Stromal cell of bone marrow (primary cell): ENCODE measurements at places on chromosomes 2 and 18.

DNA sequence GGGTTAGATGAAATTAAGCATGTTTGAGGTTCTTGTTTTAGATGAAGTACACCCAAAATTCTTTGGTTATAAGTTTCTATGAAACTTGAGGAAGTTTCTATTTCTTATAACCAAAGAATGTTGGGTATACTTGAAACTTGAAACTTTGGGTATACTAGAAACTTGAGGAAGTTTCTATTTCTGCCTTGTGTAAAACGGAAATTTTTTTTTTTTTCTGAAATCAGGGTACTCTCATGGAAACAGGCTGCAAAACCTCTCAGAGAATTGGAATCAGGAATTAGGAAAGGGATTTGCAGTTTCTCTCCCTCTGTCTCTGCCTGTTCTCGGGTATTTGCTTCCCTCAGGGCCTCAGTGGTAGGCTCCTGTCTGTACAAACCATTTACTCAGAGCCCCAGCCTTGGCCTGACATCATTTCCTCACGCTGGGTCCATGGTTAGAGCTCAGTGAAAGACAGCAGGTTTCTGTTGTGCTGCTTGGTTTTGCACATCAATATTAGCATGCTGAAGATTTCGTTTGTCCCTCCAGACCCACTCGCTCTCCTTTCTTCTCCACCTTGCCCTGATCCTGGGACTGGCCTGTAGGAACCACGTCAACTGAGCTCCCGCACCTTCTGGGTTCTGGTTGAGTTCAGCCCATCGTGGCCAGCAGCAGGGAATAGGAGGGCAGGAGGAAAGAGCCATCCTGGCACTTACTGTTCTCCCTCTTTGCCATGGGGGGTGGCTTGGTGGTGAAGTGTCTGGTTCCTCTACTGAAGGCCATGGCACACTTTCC is 106.4 kb downstream of the POLR1A start:
- DNase-seq, result peak; percentile 36

- no peak for DNase-seq
Observed at GRCh38 chr2:23464156-23464555, 79.2 kb downstream of the KLHL29 start.

DNA sequence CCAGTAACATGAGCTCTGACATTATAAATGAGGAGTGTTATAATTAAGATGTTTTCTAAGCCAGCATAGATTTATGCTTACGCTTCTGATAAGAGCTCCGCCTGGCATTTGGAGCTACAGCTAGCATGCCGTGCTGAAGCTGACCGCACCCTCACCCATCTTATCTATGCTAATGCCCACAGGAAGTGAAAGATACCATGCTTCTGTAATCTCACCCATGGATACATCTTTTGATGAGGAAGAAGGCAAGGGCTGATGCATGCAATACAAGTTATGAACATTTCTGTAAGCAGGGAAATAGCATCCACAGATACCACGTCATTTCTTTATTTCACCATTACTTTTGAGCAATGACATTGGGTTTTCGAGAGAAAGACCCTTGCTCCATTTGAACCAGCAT is 82.3 kb downstream of the ARL4C start:
- no peak for DNase-seq

GRCh38 chr2:16245481-16246054 is 305.2 kb downstream of the MYCN start:
- DNase-seq, result no peak
